ENCODE measurements at places on chromosomes 7 and 10.

GRCh38 chr7:92802406-92802805 lies 34.0 kb downstream of the CDK6 start:
- no peak for DNase-seq

GRCh38 chr7:45384499-45384898 lies 189.7 kb upstream of the ADCY1 start:
- DNase-seq, result no peak

DNA sequence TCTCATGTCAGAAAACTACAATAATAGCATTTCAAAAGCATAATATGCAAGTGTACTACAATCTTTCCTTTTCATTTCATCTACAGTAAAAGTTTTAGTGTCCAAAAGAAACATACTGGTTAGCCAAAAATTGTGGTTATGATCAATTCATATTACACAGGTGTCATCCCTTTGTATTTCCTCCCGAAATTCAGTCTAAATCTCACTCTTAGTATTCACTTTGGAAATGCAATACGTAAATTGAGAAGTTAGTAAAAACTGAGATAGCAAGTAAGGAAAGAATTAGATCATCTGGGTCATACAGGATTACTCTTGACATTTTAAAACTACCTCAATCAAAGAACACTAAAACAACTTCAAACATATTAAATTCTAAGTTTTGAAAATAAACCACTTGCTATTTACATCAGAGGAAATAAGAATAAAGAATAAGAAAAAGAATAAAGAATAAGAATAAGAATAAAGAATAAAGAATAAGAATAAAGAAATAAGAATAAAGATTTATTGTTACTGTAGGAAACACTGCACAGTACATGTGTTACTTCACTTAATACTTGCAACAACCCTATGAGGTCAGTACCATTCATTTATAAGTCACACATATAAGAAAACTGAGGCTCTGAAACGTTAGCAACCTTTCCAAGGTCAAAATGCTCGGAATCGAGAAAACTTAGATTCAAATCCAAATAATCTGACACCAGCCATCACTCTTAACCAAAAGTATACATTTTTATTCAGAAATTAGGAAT lies 10.5 kb downstream of the SNX13 start:
- DNase-seq, result no peak

- no peak for DNase-seq
Measured at GRCh38 chr10:129863201-129863663, 100.8 kb downstream of the EBF3 start.
